ENCODE measurements at places on chromosomes 3 and 15.
A peak's percentile ranks its signal among the peaks of the same experiment; 100 is the strongest.

DNA sequence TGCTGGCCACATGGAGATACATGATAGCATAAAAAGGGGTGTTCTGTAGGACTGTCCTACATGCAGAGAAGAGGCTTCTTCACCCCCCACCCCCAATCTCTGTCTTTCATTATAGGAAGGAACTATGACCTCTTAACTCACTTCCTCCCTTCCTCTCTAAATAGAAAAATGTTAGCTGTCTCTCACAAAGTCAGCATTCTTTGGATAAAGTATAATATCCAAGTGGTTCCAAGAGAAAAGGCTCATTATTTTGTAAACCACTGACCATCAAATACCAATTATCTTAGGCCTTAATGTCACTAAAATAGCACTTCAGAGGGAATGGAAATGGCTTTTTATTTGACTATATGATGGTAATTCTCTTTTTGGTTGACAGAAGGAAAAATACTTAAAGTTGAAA is 95.3 kb upstream of the SLC2A2 start:
- DNase-seq = no peak

- DNase-seq = no peak
These were observed 12.0 kb downstream of the TRAT1 start for GRCh38 chr3:108834551-108834950.

DNA sequence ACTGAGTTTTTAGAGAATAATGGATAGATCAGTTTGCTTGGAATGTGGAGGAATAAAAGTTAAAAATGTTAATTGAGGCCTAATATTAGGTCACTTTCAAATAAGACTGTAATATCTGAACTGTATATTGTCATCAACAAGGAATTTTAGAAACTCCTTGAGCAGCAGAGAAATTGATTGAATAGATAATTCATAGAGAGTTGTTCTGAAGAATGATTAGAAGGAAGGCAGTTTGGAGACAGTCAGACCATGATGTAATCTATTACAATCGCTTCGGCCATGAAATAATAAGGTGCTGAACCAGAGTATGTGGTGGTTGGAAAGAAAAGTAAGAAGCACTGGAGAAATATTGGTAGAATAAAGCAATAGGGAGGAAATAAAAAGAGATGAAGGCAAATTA is 15.7 kb downstream of the ECT2 start:
- DNase-seq = no peak

DNA sequence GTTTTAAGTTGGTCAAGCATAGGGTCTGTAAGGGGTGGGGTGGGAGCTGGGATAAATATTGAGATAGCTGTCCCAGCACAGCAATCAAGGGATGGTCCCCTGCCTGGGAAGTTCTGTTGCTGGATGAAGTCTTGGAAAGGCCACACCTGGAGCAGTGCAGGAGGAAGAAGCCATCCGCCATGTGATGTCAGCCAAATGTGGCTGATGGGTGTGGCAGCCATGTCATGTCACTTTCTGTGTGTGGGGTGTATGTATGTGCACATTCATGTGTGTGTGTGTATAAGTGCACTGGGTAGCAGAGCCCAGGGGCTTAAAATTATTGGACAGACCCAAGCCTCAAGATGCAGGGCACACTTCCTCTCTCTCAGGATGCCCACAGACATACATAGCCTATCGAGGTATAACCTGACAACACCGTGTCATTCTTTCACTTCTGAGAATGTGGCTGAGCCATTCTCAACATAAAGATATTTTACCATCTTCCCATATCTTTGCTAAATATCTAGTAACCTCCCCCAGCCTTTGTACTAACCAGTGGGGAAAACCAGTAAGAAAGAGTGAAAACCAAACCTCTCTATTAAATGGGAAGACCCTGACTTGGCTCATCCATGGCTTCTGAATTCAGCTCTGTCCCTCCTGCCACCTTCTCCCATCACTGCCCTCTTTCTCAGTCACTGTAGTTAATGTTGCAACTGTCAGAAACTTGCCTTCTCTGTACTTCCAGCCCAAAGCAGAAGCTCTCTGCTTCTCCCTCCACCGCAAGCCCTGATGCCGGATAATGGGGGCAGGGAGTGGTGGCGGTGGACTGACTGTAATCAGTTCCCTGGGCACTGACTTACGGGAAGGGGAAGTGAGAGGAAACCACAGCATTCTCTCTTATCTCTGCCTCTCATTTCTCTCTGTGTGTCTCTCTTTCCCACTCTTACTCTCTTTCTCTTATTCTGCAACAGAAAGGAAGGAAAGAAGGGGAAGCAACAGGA is 11.2 kb downstream of the TNFSF10 start:
- no peak for DNase-seq

- no peak for DNase-seq
These were observed 27.4 kb downstream of the GOLIM4 start for GRCh38 chr3:168068346-168068745.

DNA sequence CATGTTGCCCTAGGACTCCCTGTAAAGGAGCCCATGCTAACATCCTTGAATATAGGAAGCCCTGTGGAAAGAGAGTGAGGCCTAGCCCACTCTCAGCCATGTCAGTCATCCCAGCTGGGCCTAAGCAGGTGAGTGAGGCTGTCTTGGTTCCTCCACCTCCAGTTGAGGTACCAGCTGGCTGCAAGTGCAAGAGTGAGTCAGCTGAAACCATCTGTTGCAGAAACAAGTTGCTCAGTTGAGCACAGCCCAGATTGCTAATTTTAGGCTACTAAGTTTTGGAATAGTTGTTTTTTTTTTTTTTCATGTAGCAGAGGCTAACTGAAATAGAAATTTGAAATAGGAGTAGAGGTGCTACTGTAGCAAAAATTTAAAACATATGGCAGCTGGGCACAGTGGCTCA is 43.7 kb upstream of the ADPGK start:
- no peak for DNase-seq

DNA sequence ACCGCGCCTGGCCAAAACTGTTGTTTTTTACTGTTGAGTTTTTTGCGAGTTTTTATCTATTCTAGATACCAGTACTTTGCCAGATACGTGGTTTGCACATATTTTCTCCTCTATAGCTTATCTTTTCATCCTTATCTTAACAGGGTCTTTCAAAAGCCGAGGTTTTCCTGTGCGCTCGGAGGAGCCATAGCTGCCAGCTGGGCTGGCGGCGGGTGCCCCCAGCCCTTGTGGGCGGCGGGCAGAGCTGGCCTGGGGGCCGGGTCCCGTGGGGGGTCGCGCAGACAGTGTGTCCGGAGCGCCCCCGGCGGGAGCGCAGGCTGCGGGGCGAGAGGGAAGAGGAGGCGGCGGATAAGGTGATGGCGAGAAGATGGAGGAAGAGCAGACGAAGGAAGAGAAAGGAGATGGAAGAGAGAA is 11.1 kb upstream of the EIF4A2 start:
- DNase-seq = no peak

DNA sequence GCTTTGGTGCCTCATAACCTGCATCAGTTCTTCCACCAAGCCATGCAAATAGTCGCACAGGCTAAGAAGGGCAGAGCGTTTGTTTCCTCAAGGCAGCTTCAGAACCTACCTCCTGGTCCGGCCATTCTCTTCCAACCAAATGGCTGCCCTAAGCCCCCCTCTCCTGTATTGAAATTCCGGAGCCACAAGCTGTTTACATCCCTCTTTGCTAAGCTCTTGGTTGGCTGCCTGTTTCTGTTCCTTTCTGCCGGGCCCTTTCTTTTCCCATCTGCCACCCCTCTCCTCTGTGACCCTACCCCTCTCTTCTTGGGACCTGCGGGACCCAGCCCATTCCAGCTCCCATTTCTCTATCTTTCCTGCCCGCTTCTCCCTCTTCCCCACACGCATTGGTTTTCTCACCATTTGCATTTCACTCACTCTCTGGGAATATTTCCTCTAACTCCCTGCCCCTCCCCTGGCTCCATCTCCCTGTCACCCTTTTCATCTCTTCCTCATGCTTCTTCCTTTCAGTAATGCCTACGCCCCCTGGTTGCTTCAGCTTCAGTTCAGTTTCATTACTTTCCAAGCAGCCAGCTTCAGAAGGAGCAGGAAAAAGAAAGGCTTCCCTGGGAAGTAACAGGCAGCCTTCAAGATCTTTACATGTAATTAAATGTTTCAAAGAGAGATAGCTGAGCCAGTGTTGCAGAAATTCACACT is 113.5 kb downstream of the RAB11A start:
- peak; percentile 36 for DNase-seq

- DNase-seq = no peak
These were observed 11.3 kb downstream of the CGNL1 start for GRCh38 chr15:57387564-57388076.

- peak; percentile 36 for DNase-seq
These were observed 390.4 kb downstream of the ZBTB20 start for GRCh38 chr3:114756506-114757279.

GRCh38 chr3:52122491-52122890 is 31.7 kb downstream of the POC1A start:
- DNase-seq = no peak

GRCh38 chr3:38003817-38004414 is 13.3 kb downstream of the VILL start:
- no peak for DNase-seq

DNA sequence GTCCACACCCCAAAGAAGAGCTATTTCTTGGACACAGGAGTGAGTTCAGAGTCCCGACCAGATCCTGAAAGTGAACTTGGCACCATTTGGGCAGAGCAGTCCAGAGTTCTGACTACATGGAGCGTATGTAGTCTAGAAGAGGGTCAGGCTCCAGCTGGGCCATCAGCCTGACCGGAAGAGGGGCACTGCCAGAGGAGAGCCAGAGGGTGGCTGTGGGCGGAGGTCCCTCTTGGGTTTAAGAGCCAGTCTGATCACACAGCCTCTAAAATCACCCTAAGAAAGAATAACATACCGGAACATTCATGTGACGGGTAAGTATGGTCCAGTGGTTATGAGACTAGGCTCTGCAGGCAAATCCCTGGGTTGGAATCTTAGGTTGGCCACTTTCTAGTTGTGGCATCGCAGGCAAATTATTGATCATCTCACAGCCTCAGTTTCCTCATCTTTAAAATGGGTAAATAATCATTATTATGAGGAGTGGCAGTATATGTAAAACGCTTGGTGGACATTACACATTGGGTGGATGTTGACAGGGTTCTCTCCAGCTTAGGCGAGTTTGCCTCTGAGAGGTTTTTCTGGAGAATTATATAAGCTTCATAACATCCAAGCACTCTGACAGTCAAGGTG is 2.1 kb upstream of the RAP2B start:
- no peak for DNase-seq

DNA sequence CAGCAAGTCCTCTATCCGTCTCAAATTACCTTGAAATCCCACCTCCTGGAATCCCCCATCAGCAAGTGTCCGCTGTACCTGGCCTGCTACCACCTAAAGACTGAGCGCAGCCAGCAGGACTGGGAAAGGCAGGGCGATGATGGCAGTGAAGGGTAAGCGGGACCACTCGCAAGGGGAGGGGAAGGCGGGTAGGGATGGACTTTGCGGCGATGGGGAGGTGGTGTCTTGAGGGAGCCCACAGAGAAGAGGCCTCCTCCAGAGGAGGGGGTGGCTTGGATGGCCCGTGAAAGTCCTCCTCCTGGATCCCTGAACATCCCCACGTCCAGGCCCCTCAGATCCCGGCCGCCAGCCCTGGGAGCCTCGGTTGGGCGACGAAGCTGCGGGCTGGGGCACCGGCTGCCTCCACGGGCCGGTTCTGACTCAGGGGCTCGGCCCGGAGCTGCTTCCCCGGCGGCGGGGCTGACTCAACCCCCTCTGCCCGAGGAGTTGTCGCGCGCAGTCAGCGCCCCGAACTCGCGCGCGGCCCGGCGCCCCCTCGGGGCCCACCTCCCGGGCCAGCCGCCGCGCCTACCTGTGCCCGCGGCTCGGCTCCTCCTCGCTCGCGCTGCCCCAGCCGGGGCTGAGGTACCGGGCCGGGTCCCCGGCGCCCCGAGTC is 512 bp downstream of the LARP6 start:
- DNase-seq = no peak

DNA sequence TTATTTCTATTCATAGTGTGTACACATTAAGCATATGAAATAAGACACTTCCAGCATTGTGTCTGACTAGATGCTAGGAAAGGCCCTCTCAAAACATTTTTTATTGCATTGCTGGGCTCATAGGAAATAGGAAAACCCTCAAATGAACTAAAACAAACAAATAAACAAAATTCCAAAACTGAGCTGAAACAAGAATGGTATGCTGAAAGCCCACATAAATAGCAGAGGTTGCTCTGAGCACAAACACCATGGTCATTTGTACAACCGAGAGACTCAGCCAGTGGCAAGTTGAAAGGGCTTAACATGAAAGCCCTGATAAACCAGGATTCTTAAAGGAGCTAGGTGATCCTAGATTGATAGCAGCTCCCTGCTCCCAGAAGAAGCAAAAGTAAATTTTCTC is 310.0 kb upstream of the WNT5A start:
- DNase-seq = no peak

DNA sequence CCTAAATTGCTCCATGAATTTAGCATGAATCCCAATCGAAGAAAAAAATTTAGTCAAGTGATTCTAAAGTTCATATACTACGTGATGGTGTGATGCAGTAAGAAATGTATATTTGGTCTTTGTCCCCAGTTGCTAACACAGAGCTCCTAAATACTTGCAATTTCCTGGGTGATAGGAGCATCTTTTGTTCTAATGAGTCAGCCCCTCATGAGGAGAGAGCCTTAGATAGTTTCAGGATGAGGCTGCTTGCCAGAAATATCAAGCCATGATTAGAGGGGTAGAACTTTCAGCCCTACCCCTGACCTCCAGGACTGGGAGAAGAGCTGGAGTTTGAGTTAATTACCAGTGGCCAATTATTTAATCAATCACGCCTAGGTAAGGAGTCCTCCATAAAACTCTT is 170.2 kb downstream of the PDE8A start:
- no peak for DNase-seq

- no peak for DNase-seq
These were observed 560.4 kb upstream of the DPPA4 start for GRCh38 chr3:109897734-109898133.

DNA sequence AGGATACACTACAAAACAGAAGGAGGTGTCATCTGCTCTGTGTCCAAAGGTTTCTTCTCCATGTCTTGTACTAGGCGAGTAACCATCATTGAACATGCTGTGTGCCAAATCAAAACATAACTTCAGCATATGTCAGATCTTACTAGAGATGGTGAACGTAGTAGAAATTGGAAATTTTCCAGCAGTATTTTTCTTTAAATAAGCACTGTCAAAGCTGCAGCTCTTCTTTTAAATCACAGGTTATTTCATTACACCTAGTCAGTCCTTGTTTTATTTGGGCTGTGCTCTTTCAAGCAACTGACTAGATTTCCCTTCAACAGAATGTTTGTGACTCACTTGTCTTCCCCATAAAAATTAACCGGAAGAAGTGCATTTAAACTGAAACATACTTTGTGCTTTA is 46.5 kb downstream of the MSL2 start:
- no peak for DNase-seq

DNA sequence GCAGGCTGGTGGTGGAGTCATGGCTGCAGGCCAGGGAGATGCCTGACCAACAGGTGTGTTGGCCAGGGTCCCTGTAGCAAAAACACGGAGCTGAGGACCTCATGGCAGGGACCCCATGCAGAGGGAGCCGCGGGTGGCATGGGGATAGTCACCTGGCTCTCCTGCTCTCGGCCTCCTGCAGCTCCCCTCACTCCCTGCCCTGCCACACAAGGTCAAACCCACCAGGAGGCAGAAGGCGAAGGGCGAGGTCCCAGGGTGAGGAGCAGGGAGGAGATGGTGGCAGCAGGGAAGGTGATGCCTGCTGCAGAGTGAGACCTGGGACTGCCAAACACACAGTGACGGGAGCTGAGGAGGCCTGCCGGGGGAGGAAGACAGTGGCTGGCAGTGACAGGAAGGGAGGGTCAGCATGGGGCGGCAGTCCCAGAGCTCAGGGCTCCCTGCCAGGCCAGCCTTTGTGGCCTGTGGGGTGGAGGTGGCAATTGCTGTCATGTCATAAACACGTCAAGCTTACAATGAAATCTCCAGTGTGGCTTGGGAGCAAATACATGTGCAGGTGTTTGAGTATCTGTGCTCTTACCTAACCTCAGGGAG is 144.3 kb downstream of the TJP1 start:
- no peak for DNase-seq

- DNase-seq = no peak
These were observed 376.3 kb downstream of the PDCD6IP start for GRCh38 chr3:34174740-34175139.
